Transverse colon (tissue), 4 donors: ENCODE measurements at places on chromosomes 11 and 22. TPM values are rescaled to one million over a fixed set of nuclear protein-coding genes. Genes with fewer than 3 reads are reported as not detected.

DNA sequence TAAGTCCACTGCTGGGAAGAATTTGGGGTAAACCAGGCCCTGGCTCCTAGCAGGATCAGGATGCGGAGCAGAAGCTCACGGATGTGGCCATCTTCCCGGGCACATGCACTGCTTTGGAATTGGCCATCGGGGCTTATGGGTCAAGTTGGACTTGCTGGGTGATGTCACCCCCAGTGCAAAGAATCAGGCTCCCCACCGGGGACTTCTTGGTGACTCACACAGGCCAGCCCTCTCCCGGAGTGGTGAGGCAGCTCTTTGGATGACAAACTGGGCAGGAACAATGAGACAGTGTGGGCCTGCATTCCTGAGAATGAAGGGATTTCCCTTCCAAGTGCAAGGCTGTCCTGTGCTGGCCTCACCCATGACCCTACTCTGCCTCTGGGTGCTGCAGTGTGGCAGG lies 128.8 kb upstream of the ANO1 start:
- no peak overlapping the region for H3K27ac ChIP-seq
- DNase-seq = no peak
- H3K4me1 ChIP-seq = peaks cover 11% of the 10 kb centered on the region
- no peak overlapping the region for H3K4me3 ChIP-seq

DNA sequence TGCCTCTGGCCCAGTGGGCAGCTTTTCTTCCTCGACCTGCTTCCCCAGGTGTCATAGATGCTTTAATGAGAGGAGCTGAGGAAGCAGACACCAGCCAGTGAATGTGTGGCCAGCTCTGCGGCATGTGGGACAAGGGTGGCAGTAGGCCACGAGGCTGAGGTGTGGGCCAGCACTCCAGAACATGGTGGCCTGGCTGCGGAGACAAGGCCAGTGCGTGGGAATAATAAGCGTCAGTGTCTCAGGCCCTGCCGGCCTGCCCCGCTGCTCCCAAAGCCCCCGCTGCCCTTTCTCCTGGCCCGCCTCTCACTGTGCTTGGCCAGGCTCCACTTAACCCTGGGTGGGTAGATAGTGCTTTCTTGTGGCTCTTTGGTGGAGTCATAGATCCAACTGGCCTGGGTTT lies 2.1 kb downstream of the MAPK8IP1 start:
- no peak overlapping the region for H3K4me3 ChIP-seq
- no peaks in the 10 kb centered on the region for H3K27me3 ChIP-seq
- H3K4me1 ChIP-seq = peaks cover 11% of the 10 kb centered on the region
- no peak for DNase-seq

- no peak overlapping the region for H3K4me3 ChIP-seq
- H3K27ac ChIP-seq = no peak overlapping the region
- H3K36me3 ChIP-seq = no peaks in the 10 kb centered on the region
- peaks cover 3% of the 10 kb centered on the region for H3K4me1 ChIP-seq
These were observed 82.9 kb downstream of the PIWIL4 start for GRCh38 chr11:94649964-94650623.

- DNase-seq = no peak
- no peaks in the 10 kb centered on the region for H3K36me3 ChIP-seq
- no peak overlapping the region for H3K4me3 ChIP-seq
- H3K27me3 ChIP-seq = no peaks in the 10 kb centered on the region
These were observed 5.1 kb downstream of the RSF1 start for GRCh38 chr11:77815459-77815858.

- no peak overlapping the region for H3K27ac ChIP-seq
- H3K27me3 ChIP-seq = no peaks in the 10 kb centered on the region
- H3K4me3 ChIP-seq = no peak overlapping the region
- no peaks in the 10 kb centered on the region for H3K36me3 ChIP-seq
- DNase-seq = no peak
- no peaks in the 10 kb centered on the region for H3K4me1 ChIP-seq
These were observed 28.5 kb downstream of the ZNF280B start for GRCh38 chr22:22479999-22480532.

- H3K4me1 ChIP-seq = no peaks in the 10 kb centered on the region
- no peaks in the 10 kb centered on the region for H3K36me3 ChIP-seq
- no peak overlapping the region for H3K4me3 ChIP-seq
- no peak for DNase-seq
- peaks cover 3% of the 10 kb centered on the region for H3K27me3 ChIP-seq
- H3K27ac ChIP-seq = no peak overlapping the region
These were observed 9.2 kb downstream of the MUC2 start for GRCh38 chr11:1083621-1084551.

Gene SLC22A12
- not detected for total RNA-seq

Gene CARNS1
- 0.48 TPM for total RNA-seq

- H3K27ac ChIP-seq = peak overlapping the region; percentile 59
- H3K36me3 ChIP-seq = no peaks in the 10 kb centered on the region
- no peak overlapping the region for H3K4me3 ChIP-seq
- H3K4me1 ChIP-seq = no peaks in the 10 kb centered on the region
- no peaks in the 10 kb centered on the region for H3K27me3 ChIP-seq
These were observed 37.3 kb upstream of the POU2AF1 start for GRCh38 chr11:111416231-111416960.
